ENCODE measurements at places on chromosomes 6 and 20. TPM values are rescaled to one million over a fixed set of nuclear protein-coding genes. Genes with fewer than 3 reads are reported as not detected.

Gene NFKBIL1
- 13.9 TPM for total RNA-seq

Gene CGA
- not detected for total RNA-seq

Gene RPL10A
- 1,854 TPM for total RNA-seq

Gene ADRM1
- 154 TPM for total RNA-seq

GRCh38 chr6:133396233-133396983, 155.3 kb downstream of the EYA4 start:
- DNase-seq = no peak

DNA sequence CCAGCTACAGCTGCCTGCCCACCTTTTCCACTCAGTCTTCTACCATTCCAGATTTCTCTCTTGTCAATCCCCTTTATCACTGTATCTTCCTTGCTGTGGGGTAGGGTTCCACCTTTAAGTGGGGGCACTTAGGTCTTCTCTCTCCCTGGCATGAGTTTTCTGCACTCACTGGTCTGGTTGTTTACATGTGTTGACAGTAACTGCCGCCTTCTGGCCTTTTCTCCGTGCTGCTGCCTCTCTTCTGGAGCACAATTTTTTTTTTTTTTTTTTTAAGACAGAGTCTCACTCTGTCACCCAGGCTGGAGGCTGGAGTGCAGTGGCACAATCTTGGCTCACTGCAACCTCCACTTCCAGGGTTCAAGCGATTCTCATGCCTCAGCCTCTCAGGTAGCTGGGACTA, 12.0 kb downstream of the RNF114 start:
- no peak for DNase-seq

DNA sequence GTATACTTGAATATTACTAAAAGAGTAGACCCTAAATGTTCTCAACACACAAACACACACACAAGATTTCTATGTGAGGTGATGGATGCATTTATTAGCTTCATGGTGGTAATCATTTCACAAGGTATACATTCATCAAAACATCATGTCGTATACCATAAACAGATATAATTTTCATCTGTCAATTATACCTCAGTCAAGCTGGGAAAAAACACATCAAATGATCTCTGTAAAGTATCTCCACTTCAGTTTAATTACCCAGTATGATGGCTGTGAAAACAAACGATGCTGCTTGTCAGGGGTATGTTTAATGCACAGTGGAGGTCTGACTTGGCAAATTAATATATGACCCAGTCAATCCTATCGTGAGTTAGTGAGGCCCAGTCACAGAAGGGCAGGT, 157.2 kb downstream of the MTFR2 start:
- DNase-seq = no peak

- no peak for DNase-seq
Observed at GRCh38 chr20:61303675-61304074, 51.6 kb downstream of the CDH4 start.

DNA sequence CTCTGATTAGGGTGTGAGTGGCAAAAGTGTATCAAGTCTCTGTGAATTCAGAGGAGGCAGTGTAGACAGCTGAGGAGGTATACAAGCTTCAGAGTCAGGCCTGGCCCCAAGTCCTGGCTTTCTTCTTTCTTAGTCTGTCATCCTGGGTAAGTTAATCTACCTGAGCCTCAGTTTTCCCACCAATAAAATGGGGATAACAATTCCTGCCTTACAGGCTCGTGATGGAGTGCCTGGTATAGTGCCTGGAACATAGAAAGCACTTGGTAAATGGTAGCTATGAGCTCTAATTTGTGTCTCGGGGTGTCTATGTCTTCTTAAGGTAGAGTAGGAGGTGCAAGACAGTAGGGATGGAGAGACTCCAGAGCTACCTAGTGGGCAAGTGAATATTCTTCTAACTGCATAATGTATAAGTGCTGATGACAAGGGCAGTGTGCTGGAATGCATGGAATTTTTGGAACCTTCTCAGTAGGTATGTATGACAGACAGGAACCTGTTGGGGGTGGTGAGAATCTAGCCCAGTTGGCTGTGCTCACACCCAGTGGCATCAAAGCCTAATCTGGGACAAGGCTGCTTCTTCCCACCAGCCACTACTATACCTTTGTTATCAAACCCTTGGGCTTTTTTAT, 4.0 kb upstream of the SCUBE3 start:
- DNase-seq = peak; percentile 29

GRCh38 chr6:169863710-169864109, 112.3 kb downstream of the ERMARD start:
- no peak for DNase-seq

GRCh38 chr6:132634796-132635195, 10.7 kb upstream of the TAAR2 start:
- DNase-seq = no peak

- DNase-seq = no peak
Observed at GRCh38 chr20:61954276-61955021, 111.2 kb downstream of the TAF4 start.

DNA sequence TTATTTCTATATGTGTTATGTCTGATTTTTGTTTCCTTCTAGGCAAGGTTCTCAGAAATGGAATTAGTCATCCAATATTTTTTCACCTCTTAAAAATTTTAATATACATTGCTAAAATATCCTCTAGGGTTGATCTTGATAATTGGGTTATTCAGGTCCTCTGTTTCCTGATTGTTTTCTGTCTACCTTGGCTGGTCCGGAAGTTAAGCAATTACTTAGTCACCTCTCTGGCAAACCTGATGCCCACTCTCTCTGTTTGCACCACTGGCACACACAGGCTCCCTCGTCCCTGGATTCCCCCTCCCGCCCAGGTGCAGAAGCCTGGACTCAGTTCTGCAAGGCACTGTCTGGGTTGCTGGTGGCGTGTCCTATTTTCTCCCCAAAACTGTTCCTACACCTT, 27.7 kb downstream of the CST9L start:
- DNase-seq = no peak

- DNase-seq = no peak
Observed at GRCh38 chr20:37839432-37839827, 63.5 kb upstream of the VSTM2L start.

GRCh38 chr6:166361077-166361429, 18.7 kb upstream of the SFT2D1 start:
- DNase-seq = peak; percentile 99

DNA sequence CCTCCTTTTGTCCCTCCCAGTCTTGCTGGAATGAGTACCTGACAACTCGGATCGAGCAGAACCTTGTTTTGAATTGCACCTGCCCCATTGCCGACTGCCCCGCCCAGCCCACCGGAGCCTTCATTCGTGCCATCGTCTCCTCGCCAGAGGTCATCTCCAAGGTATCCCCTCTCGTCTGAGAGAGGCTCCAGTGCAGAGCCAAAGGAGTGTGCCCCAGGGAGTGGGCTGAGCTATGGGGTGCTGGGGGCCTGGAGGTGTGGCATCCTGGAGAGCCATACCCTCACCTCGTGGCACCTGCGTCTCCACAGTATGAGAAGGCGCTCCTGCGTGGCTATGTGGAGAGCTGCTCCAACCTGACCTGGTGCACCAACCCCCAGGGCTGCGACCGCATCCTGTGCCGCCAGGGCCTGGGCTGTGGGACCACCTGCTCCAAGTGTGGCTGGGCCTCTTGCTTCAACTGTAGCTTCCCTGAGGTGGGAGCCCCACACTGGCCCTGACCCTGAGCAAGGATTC, 8.8 kb downstream of the DNPH1 start:
- DNase-seq = no peak

GRCh38 chr6:15551798-15552197, 111.0 kb downstream of the DTNBP1 start:
- no peak for DNase-seq

Measured in HepG2 (cell line).